ENCODE measurements at places on chromosomes 16 and 17.
A peak's percentile ranks its signal among the peaks of the same experiment; 100 is the strongest.

DNA sequence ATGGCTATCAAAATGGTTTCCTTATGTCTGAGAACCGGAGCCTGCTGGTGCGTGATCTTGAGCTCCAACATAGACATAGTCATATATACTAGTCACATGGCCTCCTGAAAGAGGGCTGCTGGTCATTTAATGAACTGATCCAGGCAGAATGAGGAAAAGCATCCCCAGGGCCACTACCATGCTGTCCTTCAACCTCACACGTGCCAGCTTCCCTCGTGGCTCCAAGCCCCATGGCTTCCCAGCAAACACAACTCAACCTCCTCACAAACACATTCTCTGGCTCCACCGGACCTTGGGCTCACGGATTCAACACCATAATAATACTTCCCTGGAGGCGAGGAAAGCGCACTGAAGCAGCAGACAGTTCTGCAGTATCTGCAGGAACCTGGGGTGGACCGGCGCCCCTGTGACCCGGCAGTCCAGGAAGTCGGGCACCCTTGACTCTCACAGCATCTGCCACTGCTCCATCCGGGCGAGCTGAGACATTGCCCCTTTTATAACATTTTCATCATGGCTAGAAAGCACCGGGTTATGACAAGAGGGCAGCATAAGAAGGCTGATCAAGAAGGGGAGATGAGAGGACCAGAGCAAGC lies 57.2 kb upstream of the CDH5 start:
- DNase-seq: no peak

DNA sequence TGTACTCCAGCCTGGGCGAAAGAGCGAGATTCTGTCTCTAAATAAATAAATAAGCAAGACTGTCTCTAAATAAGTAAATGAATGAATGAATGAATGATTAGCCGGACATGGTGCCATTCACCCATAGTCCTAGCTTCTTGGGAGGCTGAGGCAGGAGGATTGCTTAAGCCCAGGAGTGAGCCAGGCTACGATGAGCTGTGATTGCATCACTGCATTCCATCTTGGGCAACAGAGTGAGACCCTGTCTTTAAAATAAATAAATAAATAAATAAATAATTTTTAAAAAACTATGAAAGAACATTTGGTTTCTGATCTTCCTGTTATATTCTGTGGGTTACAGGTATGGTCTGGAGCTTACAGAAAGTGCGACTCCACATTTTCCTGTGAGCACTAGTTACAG lies 65.0 kb downstream of the C17orf58 start:
- DNase-seq: no peak

DNA sequence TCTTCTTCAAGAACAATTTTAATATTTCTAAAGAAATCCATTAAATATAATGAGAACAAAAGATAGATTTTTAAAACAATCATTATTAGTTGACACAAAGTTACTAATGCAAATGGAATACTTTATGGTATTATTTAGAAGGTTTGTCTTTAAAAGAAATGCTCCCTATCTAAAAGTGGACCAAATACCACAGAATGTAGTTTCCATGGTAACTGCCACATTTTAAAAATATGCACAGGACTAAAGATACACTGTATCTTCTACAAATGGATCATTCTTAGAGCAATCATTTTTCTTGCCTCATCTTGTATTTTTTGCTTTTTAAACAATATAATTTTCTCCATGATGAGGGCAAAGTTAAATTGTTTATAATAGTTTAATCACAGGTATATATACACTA lies 296.0 kb downstream of the CEP112 start:
- DNase-seq: no peak

GRCh38 chr16:74020095-74020670 lies 276.4 kb upstream of the PSMD7 start:
- DNase-seq: no peak

- DNase-seq: no peak
Observed at GRCh38 chr16:75429621-75430403, 3.5 kb downstream of the CFDP1 start.

DNA sequence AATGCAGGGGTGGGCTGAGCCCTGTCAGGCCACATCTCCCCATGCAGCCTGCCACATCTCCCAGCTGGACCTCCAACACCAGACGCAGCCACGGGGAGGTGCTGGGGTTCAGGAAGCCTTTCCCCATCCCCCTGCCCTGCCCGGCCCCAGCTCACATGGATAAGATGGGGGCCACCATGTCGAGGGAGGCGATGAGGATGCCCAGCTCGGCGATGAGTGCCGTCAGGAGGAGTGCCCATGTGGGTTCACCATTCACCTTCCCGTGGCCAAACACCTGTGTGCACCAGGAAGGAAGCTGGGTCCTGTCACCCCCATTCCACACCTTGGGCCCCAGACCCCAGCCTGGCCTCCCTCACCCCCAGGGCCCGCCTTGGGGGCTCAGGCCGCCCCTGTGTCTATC lies 5.7 kb upstream of the LCAT start:
- no peak for DNase-seq

DNA sequence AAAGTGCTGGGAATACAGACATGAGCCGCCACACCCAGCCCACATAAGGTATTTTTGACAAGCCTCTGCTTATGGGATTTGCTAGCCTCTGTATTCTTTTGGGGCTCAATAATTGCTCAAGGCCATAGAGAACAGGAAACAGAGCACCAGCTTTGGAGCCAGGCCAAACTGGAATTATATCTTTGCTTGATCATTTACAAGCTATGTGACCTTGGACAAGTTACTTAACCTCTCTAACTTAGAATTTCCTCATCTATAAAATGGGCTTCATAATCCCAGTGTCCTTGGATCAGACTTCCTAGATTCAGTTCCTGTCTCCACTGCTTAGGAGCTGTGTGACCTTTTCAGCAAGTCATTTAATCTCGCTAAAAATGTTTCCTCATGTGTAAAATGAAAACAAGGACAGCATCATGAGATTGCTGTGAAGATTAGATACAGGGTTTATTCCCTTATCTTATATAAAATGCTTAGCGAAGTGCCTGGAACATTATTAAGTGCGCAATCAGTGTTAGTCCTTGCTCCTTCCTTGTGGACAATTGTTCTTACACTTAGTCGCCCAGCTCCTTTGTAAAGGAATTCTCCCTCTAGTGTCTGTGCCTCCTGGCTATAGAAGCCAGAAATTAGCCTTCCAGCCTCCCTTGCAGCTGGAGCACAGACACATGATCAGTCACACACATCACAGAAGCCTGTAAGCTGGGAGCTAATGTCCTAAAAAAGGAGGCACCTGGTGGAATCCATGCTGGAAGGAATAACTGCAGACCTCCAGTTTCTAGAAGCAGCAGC lies 16.6 kb downstream of the KRT9 start:
- no peak for DNase-seq

DNA sequence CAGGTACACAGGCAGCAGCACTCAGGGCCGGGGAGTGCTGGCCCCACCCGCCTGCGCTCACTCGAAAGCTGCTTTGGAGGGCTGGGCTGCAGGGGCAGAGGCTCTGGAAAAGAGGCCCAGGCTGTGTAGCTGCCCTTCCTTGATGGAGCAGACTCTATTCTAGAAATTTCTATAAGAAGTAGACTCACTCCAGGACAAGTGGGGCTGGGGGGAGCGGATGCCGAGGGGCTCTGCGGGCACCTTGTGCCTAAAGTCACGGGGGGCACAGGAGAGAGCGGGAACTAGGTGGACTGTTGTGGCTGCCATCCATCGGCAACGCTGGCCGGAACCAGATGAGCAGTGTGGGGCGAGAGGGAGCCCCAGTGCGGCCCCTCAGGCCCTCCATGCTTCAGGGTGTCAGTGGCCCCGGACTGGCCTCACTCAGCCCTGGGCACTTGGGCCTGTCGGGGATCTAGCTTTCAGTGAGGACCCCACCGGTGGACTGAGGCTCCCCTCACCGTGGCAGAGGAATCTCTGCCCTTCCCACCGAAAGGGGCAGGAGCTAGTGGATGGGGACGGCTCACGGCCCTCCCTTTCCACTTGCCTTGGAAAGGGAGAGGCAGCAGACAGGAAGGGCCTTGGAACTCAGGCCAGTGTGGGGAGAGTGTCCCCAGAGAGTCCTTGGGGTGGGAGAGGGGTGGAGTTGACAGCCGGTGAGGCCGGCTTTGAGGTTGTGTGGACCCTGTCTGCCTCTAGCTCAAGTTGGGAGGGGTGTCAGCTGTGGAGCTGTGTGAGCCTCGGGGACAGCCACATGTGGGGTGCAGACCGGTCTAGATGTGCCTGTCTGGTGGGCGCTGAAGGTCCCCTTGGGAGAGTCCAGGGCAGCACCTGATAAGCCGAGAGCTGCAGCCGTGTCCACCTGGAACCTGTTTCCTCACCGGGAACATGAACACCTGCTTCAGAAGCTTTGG lies 16.6 kb downstream of the ENDOV start:
- peak; percentile 33 for DNase-seq

- no peak for DNase-seq
Observed at GRCh38 chr17:16866436-16866835, 105.5 kb downstream of the TNFRSF13B start.

DNA sequence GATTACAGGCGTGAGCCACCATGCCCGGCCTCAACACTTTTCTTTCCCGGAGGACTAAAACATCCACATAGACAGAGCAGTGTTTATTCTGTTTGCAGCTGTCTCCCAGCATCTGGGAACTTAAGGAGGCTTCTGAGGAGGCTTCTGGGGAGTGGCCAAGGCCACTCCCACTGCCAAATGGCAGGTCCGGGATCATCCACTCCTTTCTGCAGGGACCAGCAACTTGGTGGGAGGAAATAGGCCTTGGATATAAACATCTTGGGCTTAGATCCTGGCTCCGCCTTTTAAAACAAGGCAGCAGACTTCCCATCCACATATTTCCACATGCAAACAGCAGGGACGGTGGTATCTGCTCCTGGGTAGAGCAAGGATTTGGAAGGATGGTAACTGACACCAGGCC lies 14.1 kb upstream of the SPATA32 start:
- no peak for DNase-seq

- no peak for DNase-seq
Observed at GRCh38 chr16:10763456-10763855, 19.8 kb downstream of the NUBP1 start.

DNA sequence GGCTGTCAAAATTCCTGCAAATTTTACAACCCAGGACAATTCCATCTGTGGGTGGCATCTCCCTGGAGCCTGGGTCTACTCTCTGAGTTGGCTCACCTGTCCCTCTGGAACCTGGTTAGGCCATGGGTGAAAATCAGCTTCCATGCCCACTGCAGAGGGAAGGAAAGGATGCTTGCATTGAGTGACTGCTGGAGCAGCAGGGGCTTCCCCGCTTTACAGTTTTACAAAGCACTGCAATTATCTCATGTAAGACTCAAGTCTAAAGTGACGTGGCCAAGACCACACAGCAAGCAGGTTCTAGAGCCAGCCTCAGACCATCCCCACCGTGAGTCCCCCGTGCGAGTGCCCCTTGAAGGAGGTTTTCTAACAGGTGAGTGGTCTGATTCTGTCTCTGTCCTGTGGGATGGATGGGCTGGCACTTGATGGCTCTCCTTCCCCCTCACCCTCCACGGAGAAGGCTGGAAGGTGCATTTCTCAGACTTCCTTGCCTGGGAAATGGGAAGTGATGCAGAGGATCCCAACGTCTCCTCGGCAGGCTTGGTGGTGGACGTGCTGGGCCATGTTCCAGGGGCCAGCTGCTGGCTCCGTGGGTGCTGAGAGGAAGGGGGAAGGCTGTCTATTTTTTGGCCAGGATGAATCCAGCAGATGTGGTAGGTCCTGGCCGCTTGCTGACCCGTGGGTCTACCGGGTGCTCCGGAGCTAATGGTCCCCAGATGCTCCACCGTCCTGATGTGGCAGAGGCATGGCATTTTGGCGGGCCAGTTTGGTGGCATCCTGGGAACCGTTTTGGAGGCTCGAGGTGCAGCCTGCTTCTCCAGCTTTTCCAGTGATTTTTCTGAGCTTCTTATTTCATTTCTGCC lies 26.3 kb upstream of the CBX4 start:
- DNase-seq: no peak

DNA sequence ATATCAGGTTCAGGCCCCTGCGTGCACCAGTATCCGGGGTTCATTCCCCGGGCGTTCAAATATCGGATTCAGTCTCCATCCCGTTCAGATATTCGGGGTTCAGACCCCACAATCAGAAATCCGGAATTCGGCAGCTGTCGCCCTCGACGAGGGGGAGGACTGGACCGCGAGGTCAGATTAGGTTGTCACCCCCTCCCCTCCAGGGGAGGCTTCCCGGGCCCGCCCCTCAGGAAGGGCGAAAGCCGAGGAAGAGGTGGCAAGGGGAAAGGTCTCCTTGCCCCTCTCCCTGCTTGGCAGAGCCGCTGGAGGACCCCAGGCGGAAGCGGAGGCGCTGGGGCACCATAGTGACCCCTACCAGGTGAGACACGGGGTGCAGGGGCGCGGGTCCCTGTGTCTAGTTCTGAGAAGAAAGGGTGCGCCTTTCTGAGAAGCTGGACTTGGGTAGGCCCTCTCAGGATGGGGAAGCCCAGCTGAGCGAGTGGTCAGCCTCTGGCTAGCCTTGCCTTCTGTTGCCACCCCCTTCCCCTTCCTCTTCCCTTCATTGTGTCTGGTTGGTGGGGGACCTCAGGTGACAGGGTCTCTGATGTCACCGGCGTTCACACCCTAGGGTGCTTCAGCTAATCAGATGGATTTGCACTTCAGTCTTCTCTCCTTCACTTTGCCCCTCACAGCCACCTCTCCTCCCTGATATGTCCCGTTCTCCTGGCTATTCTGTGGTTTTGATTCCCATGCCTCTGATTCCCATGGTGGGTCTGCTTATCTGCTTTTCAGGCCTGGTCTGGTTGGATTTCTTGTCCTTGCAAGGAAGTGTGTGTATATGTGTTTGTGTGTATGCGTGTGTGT lies 844 bp downstream of the TAOK2 start:
- peak; percentile 49 for DNase-seq

DNA sequence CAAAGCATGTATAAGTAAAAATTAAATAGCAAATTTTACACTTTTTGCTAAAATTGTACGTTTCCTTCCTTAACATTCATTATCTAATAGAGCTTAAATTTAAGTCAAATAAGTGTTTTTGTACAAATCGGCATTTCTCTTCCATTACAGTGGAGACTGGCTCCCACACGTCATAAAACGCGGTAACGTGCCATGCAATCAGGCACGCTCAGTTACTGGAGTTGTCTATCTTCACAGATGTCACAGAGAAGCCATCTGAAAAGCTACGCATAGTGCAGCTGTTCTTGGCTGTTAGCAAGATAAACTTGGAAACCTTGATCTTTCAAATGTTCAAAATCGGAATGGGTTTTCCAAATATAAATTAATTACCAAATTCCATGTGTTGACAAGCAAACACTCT lies 165.3 kb downstream of the STX8 start:
- no peak for DNase-seq

DNA sequence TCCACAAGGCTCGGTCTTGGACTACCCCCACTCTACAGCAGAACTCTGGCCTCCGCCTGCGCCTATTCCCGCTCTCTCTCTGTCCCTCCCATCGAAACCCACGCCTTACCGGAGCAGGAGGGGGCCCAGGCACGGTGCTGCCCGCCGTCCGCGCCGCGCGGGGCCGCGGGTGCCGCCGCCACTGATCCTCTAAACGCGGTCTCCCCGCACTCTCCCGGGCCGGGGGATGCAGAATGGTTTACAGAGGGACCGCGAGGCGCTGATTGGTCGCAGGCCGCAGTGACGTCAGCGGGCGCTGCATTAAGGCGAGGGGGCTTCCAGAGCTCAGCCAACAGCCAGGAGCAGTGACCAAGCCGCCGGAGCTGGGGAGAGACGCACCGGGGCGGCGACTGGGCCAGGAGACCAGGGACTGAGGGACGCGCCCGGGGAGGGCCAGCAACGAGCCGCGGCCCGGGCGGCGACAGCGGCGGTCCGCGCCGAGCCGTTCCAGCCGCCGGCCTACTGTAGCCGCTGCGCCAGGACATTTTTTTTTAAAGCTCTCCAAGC lies 747 bp upstream of the LHX1 start:
- no peak for DNase-seq

- DNase-seq: peak; percentile 87
Observed at GRCh38 chr16:89256651-89257254, 39.2 kb downstream of the ZNF778 start.

Measured in adrenal gland (tissue), 19 donors.